ENCODE measurements at places on chromosomes 3 and 15.

DNA sequence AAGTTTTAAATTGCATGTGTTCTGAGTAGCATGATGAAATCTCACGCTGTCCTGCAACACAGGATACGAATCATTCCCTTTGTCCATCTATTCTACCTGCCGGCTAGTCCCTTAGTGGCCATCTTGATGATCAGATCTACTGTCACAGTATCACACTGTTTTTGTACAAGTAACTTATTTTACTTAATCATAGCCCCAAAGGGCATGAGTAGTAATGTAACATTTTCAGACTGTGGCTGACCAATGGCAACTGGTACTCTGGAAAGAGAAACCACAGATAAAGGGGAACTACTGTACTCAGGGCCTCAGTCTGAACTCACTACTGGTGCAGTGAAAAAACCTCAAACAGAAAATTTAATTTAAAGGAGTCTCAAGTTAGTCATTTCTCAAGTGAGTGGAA is 127.3 kb upstream of the MRPL3 start:
- peak; percentile 1 for DNase-seq

DNA sequence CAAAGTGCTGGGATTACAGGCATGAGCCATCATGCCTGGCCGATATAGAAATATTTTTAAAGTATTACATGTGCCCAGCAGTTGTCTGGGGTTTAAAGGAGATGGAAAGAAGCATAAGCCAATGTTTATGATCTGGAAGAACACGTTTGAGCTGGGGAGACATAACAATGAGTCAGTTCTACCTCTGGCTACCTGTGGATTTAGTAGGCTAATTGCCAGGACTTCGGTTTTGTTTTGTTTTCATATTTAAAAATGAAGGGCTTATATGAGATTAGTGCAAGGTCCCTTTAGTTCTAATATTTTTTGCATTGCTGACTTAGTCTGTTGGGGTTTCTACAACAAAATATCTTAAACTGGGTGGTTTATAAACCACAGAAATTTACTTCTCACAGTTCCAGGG is 22.9 kb upstream of the TNFSF10 start:
- no peak for DNase-seq

DNA sequence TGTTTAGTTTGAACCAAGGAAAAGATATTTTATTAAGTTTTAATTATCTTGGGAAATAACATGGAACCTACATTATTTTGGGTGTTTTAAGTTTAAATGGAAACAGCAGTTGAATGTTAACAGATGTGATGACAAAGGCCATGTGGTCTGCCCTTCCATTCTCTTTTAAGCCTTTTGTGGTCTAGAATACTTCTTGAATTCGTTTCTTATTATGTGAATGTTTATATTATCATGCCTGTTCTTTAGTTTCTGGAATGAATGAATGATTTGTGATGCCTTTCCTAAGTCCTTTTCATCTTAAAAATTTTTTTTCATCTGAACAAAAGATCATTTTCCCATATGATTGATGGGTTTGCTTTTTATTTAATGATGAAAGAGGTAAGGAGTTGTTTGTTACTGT is 44.6 kb downstream of the SNRK start:
- DNase-seq = no peak

- no peak for DNase-seq
Measured at GRCh38 chr15:72237853-72238224, 6.8 kb upstream of the PKM start.

DNA sequence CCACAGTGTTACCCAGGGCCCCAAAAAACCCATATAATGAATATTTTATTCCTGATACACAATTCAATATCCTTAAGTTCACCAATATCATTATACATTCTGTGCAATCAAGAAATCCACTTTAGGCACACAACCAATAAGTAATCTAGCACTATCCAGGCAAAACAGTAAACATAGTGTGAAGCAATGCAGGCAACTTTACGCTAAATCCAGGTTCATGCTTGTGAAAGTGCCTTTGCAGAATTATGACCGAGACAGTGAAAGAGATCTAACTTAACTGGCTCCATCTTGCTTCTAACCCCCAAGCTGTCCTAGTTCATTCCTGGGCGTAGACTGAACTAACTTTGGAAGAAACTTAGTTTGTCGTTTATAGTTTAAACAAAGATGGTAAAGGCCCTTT is 34.2 kb upstream of the INO80 start:
- no peak for DNase-seq

DNA sequence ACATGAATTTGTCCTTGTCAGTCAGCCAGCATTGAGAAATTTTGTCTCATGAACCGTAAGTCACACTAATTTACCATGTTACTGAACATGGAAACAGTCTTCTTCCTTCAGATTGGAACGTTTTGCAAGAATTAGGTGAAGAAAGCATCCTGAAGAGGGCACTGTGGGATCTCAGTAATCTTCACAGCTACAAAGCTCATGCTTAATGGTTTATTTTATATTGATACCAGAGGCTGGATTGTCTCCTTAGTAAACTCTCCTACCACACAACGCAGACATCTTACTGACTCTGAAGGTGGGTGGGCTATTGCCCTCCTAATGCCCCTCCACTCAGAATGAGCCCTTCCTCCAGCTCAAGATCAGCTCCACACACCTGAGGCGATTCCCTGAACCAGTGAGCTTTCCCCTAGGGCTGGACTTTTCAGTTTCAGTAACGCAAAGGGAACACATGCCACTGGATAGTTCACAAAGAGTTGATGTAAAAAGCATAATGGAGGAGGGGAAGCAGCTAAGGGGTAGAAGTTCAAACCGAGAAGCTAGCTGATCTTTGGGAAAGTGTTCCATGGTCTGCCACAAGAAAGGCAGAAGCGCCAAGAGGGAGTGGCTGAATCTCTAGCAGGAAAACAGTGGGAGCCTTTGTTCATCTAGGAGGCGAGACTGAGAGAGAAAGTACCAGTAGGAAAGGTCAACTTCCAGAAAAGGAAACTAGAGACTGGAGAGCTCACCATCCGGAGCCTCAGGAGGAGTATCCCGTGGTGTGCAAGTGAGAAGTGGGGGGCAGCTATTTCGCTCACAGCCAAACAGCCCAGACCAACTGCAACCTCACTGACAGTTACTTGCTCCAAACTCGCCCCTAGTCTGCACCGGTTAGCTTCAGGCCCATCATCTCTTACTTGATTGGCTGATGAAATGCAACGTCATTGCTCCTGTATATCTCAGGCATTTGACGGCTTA is at the start of gene SLC9C1:
TSS of gene SLC9C1 (minus strand) at position 849 of the 954 bp plus-strand sequence. CDS start 7,425 bp downstream, outside the sequence.
- peak; percentile 60 for DNase-seq

DNA sequence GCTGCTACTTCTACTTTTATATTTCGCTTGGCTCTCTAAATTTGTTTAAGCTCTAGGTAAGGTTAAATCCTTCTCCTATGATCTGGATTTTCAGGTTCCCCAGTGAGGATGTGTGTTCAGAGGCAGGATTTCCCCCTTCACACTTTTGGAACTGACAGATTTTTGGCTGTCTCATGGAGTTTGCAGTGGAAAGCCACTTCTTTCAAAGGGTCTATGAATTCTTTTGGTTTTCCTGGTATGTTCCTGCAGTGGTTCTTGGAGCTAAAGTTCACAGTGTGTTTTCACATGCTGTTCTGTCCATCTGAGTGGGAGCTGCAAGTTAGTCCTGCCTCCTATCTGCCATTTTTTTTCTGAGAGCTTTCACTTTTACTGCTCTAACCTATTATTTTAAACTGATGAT is 21.6 kb upstream of the TIGIT start:
- no peak for DNase-seq

- DNase-seq = peak; percentile 57
Measured at GRCh38 chr3:111859061-111859973, at the start of gene PHLDB2. Gene PHLDB2, plus strand, starts transcription at chr3:111859265. Its CDS starts 24,813 bp downstream, at chr3:111884078.

DNA sequence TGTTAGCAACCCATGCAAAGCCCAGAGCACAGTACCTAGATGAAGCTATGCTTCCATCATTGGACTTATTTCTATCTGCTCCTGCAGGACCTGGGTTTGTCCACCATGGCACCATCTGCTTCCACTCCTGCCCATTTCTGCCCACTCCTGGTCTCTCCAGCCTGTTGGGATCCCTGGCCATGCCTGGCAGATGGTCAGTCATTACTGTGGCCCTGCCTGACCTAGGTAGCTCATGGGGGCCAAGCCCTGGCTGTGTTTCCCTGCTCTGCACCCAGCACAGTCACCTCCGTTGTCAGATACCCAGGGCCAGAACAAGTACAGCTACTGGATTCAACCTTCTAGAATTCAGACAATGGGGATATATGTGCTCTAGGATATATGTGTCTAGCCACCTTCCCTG is 185.8 kb upstream of the TLE3 start:
- no peak for DNase-seq
